ENCODE measurements at places on chromosomes 4 and X.
A peak's percentile ranks its signal among the peaks of the same experiment; 100 is the strongest.

DNA sequence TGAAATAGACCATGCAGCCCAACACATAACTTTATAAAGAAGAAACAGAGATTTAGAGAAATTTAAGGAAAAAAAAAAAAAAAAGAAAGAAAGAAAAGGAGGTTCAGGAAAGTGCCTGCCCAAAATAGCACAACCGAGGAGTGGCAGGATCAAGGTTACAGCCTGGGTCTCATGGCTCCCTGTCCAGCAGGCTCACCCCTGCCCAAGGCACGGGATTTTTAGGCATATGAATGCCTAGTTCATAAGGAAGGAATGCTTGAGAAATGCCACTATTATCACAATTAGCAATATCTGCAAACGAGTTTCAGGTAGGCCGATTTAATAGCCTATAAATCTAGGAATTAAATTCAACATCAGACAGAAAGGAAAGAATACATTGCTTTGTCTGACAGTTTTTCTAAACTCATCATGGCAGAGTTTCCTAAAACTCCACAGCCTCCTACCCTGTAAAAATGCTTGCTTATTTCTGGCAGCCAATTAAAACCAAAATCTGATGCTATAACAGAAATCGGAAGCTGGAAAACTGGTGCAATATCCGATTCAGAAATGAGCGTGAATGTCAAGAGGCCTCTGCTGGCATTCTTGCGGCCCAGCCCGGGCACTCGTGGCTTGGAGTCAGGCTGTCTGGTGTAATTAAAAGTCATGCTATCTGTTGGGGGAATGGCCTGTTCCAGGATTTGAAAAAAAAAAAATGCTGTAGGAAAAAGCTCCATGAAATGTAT lies 63.5 kb downstream of the GEMIN8 start:
- no peaks in the 10 kb centered on the region for H3K4me1 ChIP-seq
- H3K36me3 ChIP-seq: no peaks in the 10 kb centered on the region
- DNase-seq: no peak
- no peak overlapping the region for H3K27ac ChIP-seq

DNA sequence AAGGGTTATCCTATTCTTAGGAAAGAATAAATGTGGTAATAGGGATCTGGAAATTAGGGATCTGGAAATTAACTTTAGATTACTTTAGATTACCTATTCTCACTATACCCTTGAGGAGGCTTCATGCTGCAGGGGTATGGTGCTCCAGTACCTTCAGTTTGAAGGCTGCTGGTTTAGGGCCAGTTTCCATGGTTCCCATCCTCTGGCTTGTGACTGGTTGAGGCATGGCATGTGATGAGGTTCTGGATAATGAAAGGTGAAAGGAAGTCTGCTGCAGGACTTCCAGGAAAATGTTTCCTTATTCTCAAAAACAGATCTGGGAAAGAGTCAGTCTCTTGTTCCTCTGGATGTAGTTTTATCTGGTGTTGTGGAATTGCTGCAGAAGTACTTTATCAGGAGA lies 25.9 kb downstream of the FRAS1 start:
- no peaks in the 10 kb centered on the region for H3K27me3 ChIP-seq
- peaks cover 3% of the 10 kb centered on the region for H3K4me1 ChIP-seq
- no peak for DNase-seq
- no peak overlapping the region for H3K4me3 ChIP-seq
- no peak overlapping the region for H3K27ac ChIP-seq

DNA sequence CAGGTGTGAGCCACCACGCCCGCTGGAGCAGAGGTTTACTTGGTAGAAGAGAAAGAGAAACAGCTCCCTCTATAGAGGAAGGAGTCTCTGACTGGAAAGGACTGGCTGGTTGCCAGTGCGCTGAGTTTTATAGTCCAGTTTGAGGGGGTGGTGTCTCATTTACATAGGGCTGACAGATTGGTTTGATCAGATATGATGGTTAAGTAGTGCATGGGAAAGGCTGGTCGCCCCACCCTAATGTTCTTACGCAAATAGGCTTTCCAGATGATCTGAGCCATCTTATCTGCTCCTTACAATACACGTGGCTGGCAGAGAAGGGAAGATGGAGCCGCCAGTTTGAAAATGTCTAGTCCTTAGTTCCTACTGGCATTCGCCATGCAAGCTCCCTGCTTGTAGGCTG lies 439.5 kb downstream of the NAF1 start:
- H3K27me3 ChIP-seq: no peaks in the 10 kb centered on the region
- no peaks in the 10 kb centered on the region for H3K36me3 ChIP-seq
- H3K4me3 ChIP-seq: no peak overlapping the region
- no peak overlapping the region for H3K27ac ChIP-seq
- H3K4me1 ChIP-seq: no peaks in the 10 kb centered on the region

DNA sequence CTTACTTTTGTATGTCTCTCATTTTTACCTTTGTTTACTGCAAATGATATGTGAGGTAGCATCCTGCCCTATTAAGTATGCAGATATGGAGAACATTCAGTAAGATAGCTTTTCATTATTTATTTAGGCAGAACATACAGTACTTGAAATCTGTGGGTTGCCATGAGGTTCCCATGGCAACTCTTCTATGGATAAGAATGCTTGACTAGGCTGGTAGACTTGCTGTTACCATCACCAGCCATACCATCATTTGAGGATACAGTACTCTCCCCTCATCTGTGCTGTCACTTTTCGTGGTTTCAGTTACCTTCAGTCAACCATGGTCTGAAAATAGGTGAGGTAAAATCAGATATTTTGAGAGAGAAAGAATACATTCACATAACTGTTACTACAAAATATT lies 56.7 kb downstream of the NAF1 start:
- H3K4me3 ChIP-seq: no peak overlapping the region
- no peaks in the 10 kb centered on the region for H3K36me3 ChIP-seq
- no peak for DNase-seq
- no peaks in the 10 kb centered on the region for H3K4me1 ChIP-seq

DNA sequence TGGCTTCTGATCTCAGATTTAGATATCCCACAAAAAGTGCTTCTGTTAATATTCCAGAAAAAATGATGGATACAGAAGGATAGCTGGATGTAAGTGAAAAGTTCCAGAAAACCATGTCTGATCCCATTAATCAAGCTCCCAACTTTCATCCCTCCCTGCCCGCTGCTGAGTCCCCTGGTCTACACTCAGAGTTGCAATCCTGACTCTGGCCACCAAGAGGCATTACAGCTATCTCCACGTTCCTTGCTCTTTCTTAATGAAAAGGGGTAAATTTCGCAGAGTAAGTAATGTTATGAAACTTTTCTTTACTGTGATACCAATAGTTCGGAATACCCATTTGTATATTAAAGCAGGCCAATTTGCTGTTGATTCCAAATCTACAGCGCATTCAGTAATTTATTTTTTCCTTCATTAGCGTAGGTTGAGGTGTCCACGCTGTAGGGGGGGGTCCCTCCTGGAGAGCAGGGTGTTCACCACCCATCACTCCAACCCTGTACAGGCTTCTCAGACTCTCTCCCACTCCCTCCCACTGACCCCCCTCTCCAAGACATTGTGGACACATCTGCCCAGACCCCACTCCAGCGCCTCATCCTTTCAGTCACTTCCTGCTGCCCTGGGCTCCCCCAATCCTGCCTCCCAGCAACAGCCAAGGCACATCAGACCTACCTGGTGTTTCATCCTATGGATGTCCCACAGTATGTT lies 55.1 kb downstream of the RAB40A start:
- H3K36me3 ChIP-seq: peaks cover 14% of the 10 kb centered on the region
- no peaks in the 10 kb centered on the region for H3K4me1 ChIP-seq
- no peak overlapping the region for H3K4me3 ChIP-seq
- no peaks in the 10 kb centered on the region for H3K27me3 ChIP-seq
- no peak overlapping the region for H3K27ac ChIP-seq
- DNase-seq: peak; percentile 57

DNA sequence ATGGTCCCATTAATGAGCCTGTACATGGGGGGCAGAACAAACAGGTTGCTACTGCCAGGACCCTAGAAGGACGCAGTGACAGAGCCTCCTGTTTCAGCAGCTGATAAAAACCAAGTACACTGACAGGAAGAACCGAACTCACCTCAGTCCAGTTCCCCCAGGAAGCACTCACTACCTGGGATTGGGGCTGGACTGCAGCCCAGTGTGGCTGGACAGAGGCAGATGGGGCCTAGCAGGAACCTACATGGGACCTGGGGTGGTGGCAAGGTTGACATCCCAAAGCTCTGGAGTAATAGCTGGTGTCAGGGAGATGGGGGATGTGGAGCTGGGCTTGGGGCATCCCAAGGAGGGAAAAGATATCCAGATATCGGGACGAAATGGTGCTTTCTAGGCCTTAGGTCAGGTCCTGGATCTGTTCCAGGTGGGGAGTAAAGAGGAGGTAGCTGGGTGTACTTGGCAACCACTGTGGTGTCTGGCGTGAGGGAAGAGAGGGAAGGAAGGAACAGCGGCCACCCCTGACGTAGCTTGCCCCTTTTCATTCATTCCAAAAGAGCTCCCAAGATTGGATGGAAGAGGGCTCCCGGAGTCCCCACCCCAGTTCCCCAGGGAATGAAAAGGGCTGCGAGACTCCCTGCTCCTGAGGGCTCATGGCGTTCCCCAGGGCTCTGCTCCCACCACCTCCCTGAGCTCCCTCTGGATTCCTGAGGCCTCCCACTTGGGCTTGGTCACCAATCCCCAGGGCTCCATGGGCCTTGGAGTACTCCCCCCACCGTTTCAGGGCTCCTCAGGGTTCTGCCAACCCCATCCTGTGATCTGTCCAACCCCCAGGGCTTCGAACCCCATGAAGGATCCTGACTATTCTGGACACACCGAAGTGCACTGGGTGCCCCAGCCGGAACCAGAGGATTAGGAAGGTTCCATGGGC lies 4.5 kb downstream of the EMD start:
- peaks cover 22% of the 10 kb centered on the region for H3K36me3 ChIP-seq
- H3K27ac ChIP-seq: no peak overlapping the region
- H3K4me1 ChIP-seq: no peaks in the 10 kb centered on the region
- H3K4me3 ChIP-seq: peak overlapping the region; percentile 35

DNA sequence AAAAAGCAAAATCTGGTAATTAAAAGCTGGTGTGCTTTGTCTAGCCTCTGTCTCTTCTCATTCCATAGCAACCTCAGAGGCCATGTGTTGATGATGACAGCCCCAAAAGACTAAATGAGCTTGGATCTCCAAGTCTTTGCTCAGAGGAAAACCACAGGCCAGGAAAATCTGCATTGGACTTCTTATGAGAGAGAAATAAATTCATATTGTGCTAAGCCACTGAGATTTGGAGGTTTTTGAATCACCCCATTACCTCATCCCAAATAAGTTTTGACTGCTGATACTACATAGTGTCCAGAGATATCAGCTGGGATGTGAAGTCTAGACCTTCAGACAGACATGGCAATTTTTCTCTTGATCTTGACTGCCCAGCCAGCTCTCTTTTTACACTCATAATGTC lies 178.6 kb upstream of the DIPK2B start:
- peaks cover 6% of the 10 kb centered on the region for H3K36me3 ChIP-seq
- no peak overlapping the region for H3K27ac ChIP-seq
- DNase-seq: no peak
- no peaks in the 10 kb centered on the region for H3K4me1 ChIP-seq

DNA sequence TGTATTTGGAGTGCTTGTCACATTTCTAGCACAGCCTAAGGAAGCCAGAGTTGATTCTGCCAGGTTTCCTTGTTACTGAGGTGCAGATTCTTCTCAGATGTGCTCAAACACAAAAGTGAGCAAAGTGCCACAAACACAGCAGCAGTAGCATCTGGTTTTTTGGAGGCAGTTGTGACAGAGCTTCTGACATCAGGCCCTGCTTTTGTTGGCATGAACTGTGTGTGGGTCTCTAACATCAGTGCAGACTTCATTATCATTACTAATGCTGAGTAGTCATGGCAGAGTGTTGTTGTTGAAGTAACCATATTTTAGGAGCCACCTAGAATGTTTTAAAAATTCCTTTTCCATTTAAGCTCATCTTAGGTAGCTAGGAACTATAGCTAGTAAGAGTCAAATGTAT lies 656.6 kb downstream of the ANKRD50 start:
- no peaks in the 10 kb centered on the region for H3K4me1 ChIP-seq
- no peak overlapping the region for H3K27ac ChIP-seq

GRCh38 chr4:4659871-4660651 lies 118.2 kb upstream of the STX18 start:
- no peaks in the 10 kb centered on the region for H3K27me3 ChIP-seq
- no peak overlapping the region for H3K4me3 ChIP-seq
- H3K27ac ChIP-seq: no peak overlapping the region
- peaks cover 9% of the 10 kb centered on the region for H3K36me3 ChIP-seq
- H3K4me1 ChIP-seq: no peaks in the 10 kb centered on the region

Data from H9 (cell line).